Fibroblast of lung (primary cell): ENCODE measurements at places on chromosomes 7 and 10. TPM values are rescaled to one million over a fixed set of nuclear protein-coding genes. Genes with fewer than 3 reads are reported as not detected.

The SPAM1 gene
- not detected in 2 replicates for total RNA-seq

The NAT16 gene
- not detected in 2 replicates for total RNA-seq

The GATA3 gene
- total RNA-seq = not detected in 2 replicates

The TMEM229A gene
- total RNA-seq = not detected in 2 replicates

The MRPL43 gene
- total RNA-seq = 54.4 and 61.4 TPM in 2 replicates

The LIPK gene
- total RNA-seq = not detected in 2 replicates

The HYAL4 gene
- total RNA-seq = not detected in 2 replicates

The ARHGEF35 gene
- 0.51 and 5.4 TPM in 2 replicates for total RNA-seq

The SH3PXD2A gene
- total RNA-seq = 26.2 and 33.2 TPM in 2 replicates

The HOXA7 gene
- total RNA-seq = 1.0 and 1.2 TPM in 2 replicates

The AKR1C8 gene
- total RNA-seq = not detected in 2 replicates

GRCh38 chr7:24706211-24707170 is 50.8 kb downstream of the GSDME start:
- H3K4me1 ChIP-seq = peaks cover 12% of the 10 kb centered on the region
- no peaks in the 10 kb centered on the region for H3K27me3 ChIP-seq
- no peak for DNase-seq

- no peak overlapping the region for H3K4me3 ChIP-seq
- H3K36me3 ChIP-seq = no peaks in the 10 kb centered on the region
- peak; percentile 77 for DNase-seq
- H3K4me1 ChIP-seq = peaks cover 6% of the 10 kb centered on the region
- H3K27me3 ChIP-seq = no peaks in the 10 kb centered on the region
These were observed 167.5 kb upstream of the HABP2 start for GRCh38 chr10:113385021-113385999.

DNA sequence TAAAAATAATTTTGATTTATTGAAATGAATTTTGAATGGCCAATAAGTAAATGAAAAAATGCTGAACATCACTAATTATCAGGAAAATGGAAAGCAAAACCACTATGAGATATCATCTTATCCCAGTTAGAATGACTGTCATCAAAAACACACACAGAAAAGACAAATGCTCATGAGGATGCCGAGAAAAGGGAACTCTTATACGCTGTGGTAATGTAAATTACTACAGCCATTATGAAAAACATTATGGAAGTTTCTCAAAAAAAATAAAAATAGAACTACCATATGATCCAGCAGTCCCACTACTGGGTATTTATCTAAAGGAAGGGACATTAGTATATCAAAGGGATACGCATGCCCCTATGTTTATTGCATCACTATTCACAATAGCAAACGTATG is 15.8 kb downstream of the SCIN start:
- no peak overlapping the region for H3K4me3 ChIP-seq
- H3K27ac ChIP-seq = no peak overlapping the region
- no peaks in the 10 kb centered on the region for H3K36me3 ChIP-seq

GRCh38 chr7:105346593-105347322 is 42.0 kb downstream of the SRPK2 start:
- no peaks in the 10 kb centered on the region for H3K4me1 ChIP-seq
- H3K36me3 ChIP-seq = no peaks in the 10 kb centered on the region
- no peak overlapping the region for H3K27ac ChIP-seq
- H3K27me3 ChIP-seq = no peaks in the 10 kb centered on the region
- no peak overlapping the region for H3K4me3 ChIP-seq

DNA sequence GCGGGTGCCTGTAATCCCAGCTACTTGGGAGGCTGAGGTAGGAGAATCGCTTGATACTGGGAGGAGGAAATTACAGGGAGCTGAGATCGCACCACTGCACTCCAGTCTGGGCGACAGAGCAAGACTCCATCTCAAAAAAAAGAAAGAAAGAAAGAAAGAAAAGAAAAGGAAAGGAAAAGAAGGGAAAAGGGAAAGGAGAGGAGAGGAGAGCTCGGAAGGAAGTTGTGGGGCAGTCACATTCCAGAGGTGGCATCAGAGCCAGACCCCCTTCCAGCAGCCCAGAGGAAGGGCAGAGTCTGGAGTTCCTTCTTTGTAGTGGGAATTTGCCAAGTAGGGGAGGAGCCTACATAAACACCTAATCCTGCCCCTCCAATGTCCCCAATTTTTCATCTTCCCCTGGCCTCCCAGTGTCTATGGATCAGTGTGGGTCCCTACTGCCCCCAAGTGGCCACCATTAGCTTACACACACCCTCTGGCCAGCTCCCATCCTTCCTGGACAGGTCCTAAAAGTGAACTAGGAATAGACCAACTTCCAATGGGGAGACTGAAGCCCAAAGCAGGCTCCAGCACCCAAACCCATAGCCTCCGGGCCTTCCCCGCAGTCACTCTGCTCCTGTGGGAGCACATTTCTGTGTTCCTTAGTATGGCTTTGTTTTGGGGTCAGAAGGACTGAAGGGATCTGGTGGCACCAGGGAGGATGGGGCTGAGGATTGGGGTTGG is 39.6 kb upstream of the HSPB1 start:
- H3K4me1 ChIP-seq = no peaks in the 10 kb centered on the region
- no peak overlapping the region for H3K27ac ChIP-seq
- H3K4me3 ChIP-seq = no peak overlapping the region
- no peaks in the 10 kb centered on the region for H3K36me3 ChIP-seq

GRCh38 chr7:1494447-1494846 is 9.7 kb downstream of the INTS1 start:
- H3K4me1 ChIP-seq = no peaks in the 10 kb centered on the region
- peaks cover 22% of the 10 kb centered on the region for H3K36me3 ChIP-seq
- no peaks in the 10 kb centered on the region for H3K27me3 ChIP-seq
- no peak for DNase-seq
- H3K4me3 ChIP-seq = no peak overlapping the region

DNA sequence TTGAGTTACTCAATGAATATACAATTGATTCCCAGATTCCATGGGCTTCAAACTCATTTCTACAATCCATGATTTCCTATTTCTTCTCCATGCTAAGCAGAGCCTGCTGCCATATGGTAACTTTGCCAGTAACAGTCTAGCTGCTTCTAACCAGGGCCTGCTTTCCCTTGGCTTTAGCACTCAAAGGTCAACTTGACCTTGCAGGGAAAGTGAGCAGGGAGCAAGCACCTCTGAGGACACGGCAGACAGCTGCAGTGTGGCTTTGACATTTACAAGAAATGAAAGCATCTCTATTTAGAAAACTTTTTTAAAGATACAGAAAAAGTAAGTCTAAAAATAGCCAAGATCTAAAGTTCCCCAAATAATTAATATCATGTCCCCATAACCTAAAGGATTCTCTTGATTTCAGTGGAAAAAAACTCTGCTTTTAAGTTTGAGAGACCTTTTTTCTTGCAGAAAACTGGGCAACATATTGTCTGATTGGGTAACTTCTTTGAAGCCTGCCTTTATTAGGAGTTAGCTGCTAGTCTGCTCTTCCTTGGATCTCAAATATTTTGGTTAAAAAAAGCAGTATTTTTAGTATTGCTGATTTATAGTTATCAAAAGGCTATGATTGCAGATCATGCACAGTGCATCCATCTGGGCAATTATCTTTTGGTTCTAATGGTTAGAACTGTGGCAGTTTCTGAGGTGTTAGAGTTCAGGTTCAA is 257.9 kb downstream of the AHR start:
- H3K4me3 ChIP-seq = no peak overlapping the region
- H3K36me3 ChIP-seq = no peaks in the 10 kb centered on the region
- peaks cover 2% of the 10 kb centered on the region for H3K4me1 ChIP-seq
- DNase-seq = no peak

DNA sequence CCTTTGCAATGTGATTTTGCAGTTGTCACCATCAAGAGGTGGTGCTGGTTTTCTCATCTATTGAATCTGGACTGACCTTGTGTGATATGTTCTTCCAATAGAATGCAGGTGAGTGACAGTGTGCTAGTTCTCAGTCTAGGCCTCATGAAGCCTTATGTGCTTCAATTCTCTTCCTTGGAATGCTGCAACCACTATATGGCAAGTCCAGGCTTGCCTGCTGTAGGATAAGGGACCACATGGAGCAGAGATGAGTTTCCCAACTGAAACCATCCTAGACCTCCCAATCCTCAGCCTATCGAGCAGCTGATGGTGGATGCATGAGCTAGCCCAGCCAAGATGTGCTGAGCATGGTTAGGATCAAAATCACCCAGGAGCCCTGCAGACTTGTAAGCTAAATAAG is 32.6 kb upstream of the ARHGAP21 start:
- no peaks in the 10 kb centered on the region for H3K4me1 ChIP-seq
- no peak overlapping the region for H3K27ac ChIP-seq
- no peaks in the 10 kb centered on the region for H3K36me3 ChIP-seq
- no peaks in the 10 kb centered on the region for H3K27me3 ChIP-seq
- DNase-seq = no peak
- H3K4me3 ChIP-seq = no peak overlapping the region

GRCh38 chr10:79137300-79137756 is 68.6 kb downstream of the ZMIZ1 start:
- H3K27me3 ChIP-seq = no peaks in the 10 kb centered on the region
- no peak overlapping the region for H3K4me3 ChIP-seq
- DNase-seq = peak; percentile 61

GRCh38 chr10:35353805-35354204 is 17.5 kb downstream of the CCNY start:
- H3K36me3 ChIP-seq = no peaks in the 10 kb centered on the region
- no peaks in the 10 kb centered on the region for H3K27me3 ChIP-seq

DNA sequence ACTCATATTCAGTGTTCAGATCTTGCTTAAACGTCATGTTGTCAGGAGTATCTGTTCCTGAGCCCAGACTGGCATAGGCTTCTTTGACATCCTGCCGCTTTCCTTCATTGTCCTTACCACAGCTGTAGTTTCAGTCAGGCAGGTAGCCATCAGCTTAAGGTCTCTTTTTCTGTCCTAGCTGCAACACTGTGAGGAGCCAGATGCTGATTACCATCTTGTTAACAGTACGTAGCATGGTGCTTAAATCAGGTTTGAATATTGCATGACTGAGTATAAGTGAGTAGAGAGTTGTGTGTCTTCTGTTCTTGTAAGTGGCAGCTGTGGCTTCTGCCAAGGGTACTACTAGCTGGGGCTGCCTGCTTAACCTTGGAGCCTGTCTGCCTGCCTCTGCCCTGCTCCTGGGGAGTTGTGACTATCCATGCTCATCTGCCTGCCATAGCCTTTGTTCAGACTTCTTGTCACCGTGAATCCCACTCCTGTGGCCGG is 92.6 kb downstream of the MAPK8 start:
- peaks cover 13% of the 10 kb centered on the region for H3K4me1 ChIP-seq
- no peak overlapping the region for H3K4me3 ChIP-seq
- no peak overlapping the region for H3K27ac ChIP-seq

DNA sequence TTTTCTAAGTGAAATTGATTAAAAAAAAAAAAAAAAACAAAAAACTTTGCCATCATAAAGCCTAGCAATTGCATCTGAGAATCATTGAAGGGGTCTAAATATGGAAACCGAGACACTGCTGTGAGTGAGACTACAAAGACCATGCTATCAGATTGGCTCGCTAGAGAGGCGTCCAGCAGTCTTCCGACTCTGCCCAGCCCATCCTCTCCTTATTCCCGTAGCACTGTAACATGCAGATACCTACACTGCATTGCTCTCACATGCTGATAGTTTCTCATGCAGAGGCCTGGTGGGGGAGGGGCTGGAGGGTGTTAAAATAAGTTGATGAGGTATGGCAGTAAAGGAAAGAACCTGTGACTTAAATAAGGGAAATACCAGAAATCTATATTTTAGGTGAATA is 130.7 kb downstream of the NRF1 start:
- H3K4me3 ChIP-seq = no peak overlapping the region
- peaks cover 4% of the 10 kb centered on the region for H3K36me3 ChIP-seq
- no peak overlapping the region for H3K27ac ChIP-seq
- no peak for DNase-seq

DNA sequence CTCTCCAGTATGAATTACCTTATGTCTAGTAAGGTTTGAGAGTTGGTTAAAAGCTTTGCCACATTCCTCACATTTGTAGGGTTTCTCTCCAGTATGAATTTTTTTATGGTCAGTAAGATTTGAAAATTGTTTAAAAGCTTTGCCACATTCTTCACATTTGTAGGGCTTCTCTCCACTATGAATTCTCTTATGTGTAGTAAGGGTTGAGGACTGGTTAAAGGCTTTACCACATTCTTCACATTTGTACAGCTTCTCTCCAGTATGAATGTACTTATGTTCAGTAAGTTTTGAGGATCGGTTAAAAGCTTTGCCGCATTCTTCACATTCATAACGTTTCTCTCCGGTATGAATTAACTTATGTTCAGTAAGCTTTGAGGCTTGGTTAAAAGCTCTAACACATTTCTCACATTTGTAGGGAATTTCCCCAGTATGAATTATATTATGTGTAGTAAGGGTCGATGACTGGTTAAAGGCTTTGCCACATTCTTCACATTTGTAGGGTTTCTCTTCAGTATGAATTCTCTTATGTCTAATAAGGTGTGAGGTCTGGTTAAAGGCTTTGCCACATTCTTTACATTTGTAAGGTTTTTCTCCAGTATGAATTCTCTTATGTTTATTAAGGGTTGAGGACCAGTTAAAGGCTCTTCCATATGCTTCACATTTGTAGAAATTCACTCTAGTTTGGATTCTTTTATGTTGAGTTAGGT is 12.2 kb downstream of the ZNF117 start:
- DNase-seq = no peak
- no peaks in the 10 kb centered on the region for H3K4me1 ChIP-seq
- no peak overlapping the region for H3K27ac ChIP-seq
- H3K4me3 ChIP-seq = no peak overlapping the region

- peaks cover 2% of the 10 kb centered on the region for H3K27me3 ChIP-seq
- no peak overlapping the region for H3K4me3 ChIP-seq
- H3K27ac ChIP-seq = no peak overlapping the region
- H3K4me1 ChIP-seq = no peaks in the 10 kb centered on the region
- no peaks in the 10 kb centered on the region for H3K36me3 ChIP-seq
- DNase-seq = no peak
These were observed 952 bp downstream of the SRRM3 start for GRCh38 chr7:76202666-76203030.

- H3K4me3 ChIP-seq = no peak overlapping the region
- no peaks in the 10 kb centered on the region for H3K36me3 ChIP-seq
- H3K4me1 ChIP-seq = no peaks in the 10 kb centered on the region
- no peak for DNase-seq
- no peaks in the 10 kb centered on the region for H3K27me3 ChIP-seq
These were observed 38.9 kb upstream of the BAMBI start for GRCh38 chr10:28638392-28638791.

- peak overlapping the region; percentile 82 for H3K4me3 ChIP-seq
- H3K27ac ChIP-seq = peak overlapping the region; percentile 31
- H3K27me3 ChIP-seq = no peaks in the 10 kb centered on the region
- DNase-seq = peak; percentile 88
These were observed 3.7 kb downstream of the PURB start for GRCh38 chr7:44881610-44882009.

- H3K4me1 ChIP-seq = no peaks in the 10 kb centered on the region
- no peaks in the 10 kb centered on the region for H3K27me3 ChIP-seq
These were observed 136.2 kb upstream of the SHH start for GRCh38 chr7:155948423-155948822.
